CD4-positive, alpha-beta T cell treated with Interleukin-10 for 1 hour (primary cell): ENCODE measurements at places on chromosomes 7 and 10.

- DNase-seq: no peak
Measured at GRCh38 chr7:138974675-138975292, 6.4 kb downstream of the KIAA1549 start.

- no peak for DNase-seq
Measured at GRCh38 chr7:154682003-154682402, 320.9 kb downstream of the PAXIP1 start.

- no peak for DNase-seq
Measured at GRCh38 chr10:44326474-44327030, 58.3 kb downstream of the CXCL12 start.

DNA sequence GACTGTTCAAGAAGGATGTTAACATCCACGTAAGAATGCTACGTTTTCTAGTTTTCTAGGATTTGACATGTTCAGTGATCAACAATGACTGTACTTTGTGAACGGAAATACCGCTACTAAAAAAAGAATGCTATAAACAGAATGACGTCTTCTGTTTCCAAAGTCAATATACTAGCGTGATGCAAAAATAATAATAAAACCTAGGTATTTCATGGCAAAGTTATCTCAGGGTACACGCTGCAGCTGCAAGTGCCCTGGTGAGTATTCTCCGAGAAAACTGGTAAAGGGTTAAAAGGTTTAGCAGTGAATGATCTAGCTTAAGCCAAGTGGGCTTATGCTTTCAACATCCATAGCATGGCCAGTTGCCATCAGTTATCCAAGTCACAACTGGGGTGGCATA, 653.3 kb upstream of the PFKP start:
- no peak for DNase-seq

- no peak for DNase-seq
Measured at GRCh38 chr7:80835251-80835650, 83.6 kb downstream of the SEMA3C start.

DNA sequence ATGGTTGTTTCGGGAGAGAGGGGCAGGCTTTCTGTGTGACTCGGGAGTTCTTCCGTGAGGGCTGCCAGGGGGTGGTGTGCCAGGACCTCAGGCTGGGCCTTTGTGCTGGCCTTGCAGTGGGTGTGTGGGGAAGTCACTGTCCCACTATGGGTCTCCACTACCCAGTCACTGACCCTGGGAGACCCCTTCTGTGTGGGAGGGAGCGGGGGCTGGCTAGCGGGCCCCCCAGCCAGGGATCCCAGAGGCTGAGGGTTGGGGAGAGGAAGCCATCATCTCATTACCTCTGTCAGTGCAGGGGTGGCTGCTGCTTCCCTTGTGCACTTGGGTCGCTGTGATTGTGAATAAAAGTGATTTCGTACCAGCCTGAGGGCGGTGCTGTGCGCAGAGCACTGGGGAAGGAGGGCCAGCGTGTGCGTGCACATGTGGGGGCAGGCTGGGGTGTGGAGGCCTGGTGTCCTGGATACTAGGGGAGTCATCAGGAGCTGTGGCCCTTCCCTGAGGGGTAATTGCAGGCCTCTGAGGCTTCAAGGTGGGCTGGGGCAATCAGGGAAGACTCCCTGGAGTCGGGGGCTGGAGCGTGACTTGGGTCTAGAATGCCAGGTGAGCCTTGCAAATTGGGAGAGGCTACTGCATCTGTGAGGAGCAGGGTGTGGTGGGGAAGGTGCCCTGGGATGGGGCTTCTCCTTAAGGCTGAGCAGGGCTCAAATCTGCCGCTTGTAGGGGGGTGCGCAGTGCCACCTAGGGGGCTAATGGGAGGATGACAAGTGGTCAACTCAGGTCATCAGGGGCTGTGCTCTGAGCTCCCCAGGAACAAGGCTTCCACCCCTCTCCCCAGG, 98.9 kb downstream of the NEURL1 start:
- peak; percentile 36 for DNase-seq

DNA sequence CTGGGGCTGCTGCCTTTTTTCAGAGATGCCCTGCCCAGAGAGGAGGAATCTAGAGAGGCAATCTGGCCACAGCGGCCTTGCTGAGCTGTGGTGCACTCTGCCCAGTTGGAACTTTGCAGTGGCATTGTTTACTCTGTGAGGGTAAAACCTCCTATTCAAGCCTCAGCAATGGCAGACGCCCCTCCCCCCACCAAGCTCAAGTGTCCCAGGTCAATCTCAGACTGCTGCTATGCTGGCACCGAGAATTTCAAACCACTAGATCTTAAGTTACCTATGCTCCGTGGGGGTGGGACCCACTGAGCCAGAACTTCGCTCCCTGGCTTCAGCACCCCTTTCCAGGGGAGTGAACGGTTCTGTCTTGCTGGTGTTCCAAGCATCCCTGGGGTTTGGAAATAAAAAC, 77.2 kb downstream of the EXOC4 start:
- no peak for DNase-seq

DNA sequence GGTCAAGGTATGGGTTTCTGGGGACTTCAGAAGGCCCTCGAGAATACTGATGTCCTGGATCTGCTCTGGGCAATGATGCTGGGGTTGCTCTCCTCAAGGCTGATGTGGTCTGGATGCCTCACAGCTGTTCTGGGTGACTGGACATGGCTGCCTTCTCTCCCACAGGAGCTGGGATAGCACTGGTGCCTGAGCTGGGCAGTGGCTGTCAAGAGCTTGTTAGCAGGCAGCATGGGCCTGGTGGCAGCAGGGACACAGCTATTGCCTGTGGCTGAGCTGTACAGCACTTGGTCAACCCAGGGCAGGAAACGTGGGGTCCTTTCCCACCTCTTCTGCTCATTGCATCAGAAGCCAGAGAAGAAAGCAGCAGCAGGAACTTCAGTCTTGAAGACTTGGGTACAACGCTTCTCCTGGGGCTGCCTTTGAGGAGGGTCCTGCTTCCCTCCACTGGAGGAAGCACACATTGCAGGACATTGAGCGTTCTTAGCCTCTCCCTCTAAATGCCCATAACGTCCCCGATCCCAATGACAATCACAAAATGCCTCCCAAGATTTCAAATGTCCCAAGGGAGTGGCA, 13.0 kb downstream of the ADCYAP1R1 start:
- no peak for DNase-seq

DNA sequence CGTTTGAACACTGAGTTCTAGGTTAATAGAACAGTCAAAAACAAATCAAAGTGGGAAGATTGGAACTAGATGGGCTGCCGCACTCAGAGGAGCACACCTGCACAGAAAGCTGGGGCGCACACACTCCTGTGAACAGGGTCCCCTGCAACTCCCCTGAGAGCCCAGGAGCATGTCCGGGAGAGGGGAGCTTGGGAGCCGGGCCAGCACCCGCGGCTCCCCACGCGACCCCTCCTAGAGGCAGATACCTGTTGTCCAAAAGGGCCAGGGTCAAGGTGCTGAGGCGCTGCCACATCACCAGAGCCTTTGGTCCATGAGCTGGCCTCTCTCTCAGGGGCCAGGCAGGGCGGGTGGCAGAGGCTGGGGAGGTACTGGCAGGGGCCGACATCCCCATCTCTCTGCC, 5.6 kb downstream of the NKX6-2 start:
- no peak for DNase-seq

DNA sequence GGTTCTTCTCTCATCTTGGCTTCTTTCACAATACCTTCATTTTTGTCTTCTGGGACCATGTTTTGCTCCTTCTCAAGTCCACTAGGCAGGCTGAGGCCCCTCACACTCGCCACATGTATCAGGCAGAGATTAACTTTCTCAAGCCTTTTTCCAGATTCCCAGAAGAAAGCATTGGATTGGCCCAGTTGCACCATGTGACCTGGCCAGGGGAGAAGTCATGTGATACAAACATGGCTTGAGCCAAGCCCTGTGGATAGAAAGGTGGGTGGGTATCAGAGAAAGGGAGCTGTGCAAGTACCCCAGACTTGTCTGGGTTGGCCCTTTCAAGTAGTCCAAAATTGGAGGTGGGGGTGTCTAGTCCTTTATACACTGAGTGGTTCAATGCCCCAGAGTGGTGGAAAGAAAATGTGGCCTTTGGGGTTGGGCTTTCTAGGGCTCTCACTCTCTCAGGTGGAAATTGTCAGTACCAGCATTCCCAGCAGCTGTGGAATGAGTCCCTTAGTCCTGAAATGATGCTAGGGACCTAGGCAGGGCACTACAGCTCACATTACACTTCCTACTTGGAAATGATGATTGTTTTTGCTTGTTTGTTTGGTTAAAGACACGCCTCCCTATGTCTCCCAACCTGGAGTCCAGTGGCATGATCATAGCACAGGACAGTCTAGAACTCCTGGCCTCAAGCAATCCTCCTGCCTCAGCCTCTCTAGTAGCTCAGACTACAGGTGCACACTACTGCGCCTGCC, 36.9 kb upstream of the C10orf67 start:
- DNase-seq: no peak

DNA sequence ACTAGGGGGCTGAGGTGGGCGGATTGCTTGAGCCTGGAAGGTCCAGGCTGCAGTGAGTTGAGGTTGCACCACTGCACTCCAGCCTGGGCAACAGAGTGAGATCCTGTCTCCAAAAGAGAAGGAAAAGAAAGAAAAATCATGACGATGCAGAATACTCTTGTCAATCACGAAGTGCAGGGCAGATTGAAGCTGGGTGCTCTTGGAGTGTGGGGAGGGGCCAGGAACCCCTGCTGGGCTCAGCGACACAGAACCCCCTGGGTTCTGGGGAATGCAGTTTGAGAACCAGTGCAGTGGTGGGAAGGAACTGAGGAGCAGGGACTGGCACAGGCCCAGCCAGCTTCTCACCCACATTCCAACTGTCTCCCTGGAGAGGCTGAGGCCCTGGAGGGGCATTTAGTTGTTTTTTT, 10.8 kb upstream of the INTS1 start:
- no peak for DNase-seq

GRCh38 chr7:93245525-93246432, 13.6 kb downstream of the VPS50 start:
- DNase-seq: peak; percentile 52

GRCh38 chr7:151152643-151153513, 14.6 kb downstream of the GBX1 start:
- no peak for DNase-seq

GRCh38 chr7:35519971-35520809, 174.7 kb downstream of the HERPUD2 start:
- peak; percentile 60 for DNase-seq

GRCh38 chr7:130559184-130559583, 67.3 kb downstream of the MEST start:
- no peak for DNase-seq

- no peak for DNase-seq
Measured at GRCh38 chr10:48604039-48604990, 558 bp downstream of the ARHGAP22 start.

- DNase-seq: no peak
Measured at GRCh38 chr10:2856598-2856997, 210.8 kb upstream of the PFKP start.

DNA sequence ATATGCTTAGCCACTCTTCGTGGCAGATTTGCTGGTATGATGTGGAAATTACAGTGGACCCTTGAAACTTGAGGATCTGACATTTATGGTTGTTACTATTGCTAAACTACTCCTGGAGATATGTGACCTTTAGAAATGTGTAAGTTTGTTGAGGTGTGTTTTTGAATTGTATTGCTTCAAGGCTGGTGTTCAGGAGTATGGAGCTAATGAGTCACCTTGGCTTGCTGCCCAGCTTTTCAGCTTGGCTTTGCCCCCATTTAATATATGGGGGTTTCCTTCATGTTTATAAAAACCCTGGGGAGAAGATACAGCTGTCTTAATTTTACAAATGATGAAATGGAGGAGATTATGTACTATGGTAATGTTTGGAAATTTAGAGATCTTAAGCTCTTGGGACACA, 11.6 kb downstream of the HBP1 start:
- peak; percentile 26 for DNase-seq

DNA sequence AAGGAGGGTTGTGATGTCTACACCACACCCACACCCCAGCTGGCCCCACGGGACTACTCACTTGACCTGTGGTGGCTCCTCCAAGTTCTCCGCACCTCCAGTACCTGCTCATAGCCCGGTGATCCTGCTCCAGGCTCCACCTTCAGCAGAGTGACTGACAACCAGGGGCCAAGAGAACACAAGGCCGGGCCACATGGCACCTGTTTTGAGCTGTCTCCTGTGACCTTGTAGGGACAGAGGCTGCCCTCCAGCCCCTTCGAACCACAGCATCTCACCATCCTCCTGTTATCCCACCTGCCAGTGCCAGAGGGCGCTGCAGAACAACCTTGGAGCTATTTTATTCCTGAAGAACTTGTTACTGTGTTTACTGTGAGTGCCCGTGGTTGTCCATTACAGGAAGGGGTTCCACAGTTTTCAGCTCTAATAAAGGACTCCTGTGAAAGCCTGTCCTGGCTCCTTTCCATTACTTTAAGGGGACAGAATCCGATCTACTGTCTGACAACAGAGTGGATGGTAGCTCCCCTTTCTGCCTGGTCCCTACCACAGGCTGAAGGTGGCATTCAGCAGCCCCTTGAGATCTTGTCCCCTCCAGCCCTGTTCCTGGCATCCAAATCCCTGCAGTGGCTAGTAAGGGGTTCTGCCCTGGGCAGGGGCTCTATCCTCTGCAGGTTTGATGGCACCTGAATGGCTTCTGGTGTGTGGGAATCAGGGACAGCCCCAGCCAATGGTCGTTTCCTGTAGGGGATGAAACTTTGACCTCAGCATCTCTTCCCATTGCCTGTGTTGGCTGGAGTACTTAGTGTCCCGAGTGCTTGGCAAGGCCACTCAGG, 50.8 kb downstream of the C10orf120 start:
- DNase-seq: peak; percentile 14

- peak; percentile 25 for DNase-seq
Measured at GRCh38 chr7:134513169-134513752, 14.1 kb upstream of the AKR1B10 start.

DNA sequence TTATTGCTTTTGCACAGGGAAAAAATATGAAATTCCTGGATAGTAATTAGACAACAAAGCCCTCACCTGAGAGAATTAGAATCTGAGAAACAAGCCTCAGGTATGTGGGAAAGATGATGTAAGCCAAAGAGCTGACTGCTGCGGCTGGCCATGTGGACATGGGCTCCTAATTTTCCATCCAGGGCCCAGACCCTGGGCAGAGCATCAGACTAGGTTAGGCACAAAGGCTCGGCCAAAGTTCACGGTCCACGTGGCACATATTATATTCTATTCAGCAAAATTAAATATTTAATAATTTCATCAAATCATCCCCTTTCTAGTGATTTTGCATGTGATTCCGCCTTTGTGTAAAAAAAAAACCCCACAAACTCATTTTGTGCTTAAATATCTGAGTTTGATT, 5.1 kb downstream of the CYP3A4 start:
- no peak for DNase-seq

- DNase-seq: no peak
Measured at GRCh38 chr10:43121444-43121843, 16.8 kb upstream of the CSGALNACT2 start.

GRCh38 chr7:68682910-68683309, 915.4 kb upstream of the AUTS2 start:
- DNase-seq: no peak

- DNase-seq: peak; percentile 61
Measured at GRCh38 chr7:141533149-141533949, 17.9 kb upstream of the AGK start.
